ENCODE measurements at places on chromosomes 1 and 21.

- no peak for DNase-seq
These were observed 145.1 kb downstream of the PTPRU start for GRCh38 chr1:29381426-29381825.

- DNase-seq = no peak
These were observed 54.9 kb upstream of the TSPAN2 start for GRCh38 chr1:115144176-115144575.

DNA sequence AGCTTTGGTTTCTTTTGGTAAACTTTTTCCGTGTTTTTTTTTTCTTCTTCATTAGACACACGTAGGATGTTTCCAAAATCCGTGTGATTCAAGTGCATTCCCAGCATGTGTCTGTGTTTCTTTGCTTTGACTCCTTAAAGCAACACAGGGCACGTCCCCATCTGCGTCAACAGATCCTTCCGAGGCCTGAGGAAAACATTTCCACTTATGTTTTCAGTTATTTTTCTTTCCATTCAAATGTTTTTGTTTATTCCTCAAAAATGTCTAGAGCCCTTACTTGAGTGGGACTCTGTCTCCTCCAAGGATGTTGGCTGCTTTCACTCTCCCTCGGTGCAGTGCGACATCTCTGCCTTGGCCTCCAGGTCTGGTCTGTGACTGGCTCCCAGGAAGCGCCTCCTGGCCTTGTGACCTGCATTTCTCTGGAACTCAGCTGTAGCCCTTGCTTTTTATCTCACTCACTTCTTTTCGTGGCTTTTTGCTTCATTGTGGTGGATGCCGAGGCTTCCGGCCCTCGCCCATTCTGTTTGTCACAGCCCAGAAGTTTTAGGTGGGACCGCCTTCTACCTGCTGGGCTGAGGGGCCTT lies 31.3 kb upstream of the SLC19A1 start:
- no peak for DNase-seq

GRCh38 chr1:118081387-118081786 lies 103.6 kb downstream of the SPAG17 start:
- no peak for DNase-seq

DNA sequence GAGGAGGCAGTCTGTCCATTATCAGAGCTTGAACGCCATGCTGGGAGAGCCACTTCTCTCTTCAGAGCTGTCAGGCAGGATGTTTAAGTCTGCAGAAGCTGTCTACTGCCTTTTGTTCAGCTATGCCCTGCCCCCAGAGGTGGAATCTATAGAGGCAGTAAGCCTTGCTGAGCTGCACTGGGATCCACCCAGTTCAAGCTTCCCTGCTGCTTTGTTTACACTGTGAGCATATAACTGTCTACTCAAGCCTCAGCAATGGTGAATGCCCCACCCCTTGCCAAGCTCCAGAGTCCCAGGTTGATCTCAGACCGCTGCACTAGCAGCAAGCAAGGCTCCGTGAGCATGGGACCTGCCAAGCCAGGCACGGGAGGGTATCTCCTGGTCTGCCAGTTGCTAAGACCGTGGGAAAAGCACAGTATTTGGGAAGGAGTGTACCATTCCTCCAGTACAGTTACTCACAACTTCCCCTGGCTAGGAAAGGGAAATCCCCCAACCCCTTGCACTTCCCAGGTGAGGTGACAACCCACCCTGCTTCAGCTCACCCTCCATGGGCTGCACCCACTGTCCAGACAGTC lies 32.5 kb downstream of the RGS13 start:
- DNase-seq = no peak

DNA sequence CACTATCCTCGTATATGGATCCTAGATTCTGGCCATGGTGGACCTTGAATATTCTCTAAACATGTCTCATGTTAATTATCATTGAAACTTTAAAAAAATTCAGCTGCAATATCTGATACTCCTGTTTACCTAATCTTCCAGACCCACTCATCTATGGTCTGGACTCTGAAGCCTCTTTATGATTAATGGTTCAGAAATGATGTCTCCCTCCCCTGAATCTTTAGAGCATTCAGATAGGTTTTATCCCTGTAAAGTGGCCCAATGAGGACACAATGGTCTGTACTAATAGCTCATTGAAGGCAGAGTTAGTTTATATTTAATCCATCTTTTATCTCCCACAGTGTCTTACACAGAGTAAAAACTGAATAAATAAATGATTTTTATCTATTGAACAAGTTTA lies 53.0 kb upstream of the DUSP10 start:
- no peak for DNase-seq
